Ascending aorta (tissue), 2 donors: ENCODE measurements at places on chromosomes 4 and X.

DNA sequence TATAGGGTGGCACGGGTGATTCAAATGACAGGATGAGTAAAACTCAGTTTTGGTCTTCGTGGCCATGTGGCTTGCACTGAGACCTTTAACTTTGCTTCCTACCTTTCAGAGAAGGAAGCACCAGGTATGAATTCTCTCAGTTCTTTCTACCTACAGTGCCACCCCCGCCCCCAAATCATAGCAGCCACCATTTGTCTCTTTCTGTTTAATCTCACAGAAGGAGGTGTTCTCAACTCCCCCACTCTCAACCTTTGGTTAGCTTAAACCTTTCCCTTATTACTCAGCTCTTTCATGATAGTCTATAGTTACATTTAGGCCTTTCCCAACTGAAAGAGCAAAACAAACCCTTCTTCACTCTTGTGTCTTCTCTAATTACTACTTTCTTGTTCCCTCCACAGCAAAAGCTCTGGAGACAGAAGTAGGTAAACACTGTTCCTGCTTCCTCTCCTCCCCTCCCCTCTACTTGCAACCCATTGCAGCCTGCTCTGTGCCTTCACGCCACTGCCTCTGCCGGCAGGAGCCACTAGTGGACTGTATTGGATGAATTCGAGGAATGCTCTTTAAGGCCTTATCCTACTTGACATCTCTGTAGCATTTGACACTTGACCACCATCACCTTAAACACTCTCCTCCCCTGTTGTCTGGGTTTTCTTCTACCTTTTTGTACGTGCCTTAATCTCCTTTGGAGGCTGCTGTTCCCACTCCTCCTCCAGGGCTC, 123.7 kb downstream of the AFF1 start:
- DNase-seq: no peak

GRCh38 chrX:70172964-70173363, 4.3 kb upstream of the DGAT2L6 start:
- DNase-seq: no peak

DNA sequence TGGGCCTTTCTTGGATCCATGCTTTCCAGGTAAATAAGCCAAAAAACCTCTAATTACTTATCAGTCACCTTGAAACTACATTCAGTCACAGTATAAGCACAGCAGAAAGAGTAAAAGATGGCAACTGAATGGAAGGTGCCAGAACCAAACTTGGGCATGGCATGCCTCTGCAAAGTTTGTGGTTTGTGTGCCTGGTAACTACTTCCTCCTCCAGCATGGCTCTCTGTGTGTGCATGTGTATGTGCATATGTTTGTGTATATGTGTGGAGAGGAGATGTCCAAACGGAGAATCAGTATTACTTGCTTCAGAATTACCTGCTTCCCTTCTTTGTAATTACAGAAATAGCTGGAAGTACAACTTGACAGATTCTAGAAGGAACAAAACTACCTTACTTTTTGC, 67.5 kb downstream of the AGTR2 start:
- no peak for DNase-seq

DNA sequence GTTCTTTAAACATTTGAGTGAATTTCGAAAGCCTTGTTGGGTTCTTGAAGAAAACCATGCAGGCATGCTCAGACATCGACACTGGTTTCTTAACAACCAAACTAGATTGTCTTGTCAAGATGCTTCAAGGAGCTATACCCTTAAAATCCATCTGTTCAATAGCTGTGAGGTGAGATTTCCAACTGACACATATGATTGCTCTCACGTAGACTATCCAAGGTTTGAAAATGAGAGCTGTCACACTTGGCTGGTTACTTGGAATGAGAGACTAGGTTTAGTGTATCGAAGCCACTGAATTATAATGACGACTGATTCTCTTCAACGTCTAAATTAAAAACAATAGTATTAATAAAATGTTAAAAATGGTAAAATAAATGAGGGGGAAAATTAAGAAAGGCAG, 2725.5 kb downstream of the ARAP2 start:
- no peak for DNase-seq

- no peak for DNase-seq
These were observed 53.4 kb downstream of the IRF2 start for GRCh38 chr4:184420881-184421416.

DNA sequence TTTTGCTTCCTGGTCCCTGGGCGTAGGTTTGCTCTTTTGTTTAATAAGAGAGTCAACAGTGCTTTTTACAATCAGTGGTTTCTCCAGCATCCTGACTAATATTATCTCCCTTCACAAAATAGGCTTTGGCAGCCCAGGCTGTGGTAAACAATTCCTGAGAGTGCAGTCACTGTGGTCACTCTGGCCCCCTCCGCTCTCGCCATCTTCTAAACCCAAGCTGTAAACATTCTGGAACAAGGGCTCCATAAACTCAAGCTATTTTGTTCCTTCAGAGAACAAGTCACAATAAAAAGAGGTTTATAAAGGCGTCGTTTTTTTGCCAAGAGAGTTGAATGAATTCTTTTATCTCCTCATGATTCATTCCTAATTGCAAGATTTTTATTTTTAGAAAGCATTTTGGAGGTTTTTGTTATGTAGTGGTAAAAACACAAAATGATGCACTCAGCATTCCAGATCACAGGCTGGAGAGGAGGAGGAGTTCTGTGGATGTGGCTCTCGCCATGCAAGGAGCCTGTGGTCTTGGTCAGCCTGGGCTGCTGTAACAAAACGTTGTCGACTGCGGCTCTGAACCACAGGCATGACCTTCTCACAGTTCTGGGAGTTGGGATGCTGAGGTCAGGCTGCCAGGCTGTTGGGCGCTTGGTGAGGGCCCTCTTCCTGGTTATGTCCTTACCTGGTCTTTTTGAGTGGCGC, 486.4 kb upstream of the FAT1 start:
- no peak for DNase-seq

GRCh38 chr4:87268411-87268810, 48.0 kb upstream of the KLHL8 start:
- no peak for DNase-seq

GRCh38 chrX:31266203-31267076, 194.6 kb upstream of the FTHL17 start:
- no peak for DNase-seq

GRCh38 chr4:13706120-13706519, 78.6 kb upstream of the BOD1L1 start:
- no peak for DNase-seq

DNA sequence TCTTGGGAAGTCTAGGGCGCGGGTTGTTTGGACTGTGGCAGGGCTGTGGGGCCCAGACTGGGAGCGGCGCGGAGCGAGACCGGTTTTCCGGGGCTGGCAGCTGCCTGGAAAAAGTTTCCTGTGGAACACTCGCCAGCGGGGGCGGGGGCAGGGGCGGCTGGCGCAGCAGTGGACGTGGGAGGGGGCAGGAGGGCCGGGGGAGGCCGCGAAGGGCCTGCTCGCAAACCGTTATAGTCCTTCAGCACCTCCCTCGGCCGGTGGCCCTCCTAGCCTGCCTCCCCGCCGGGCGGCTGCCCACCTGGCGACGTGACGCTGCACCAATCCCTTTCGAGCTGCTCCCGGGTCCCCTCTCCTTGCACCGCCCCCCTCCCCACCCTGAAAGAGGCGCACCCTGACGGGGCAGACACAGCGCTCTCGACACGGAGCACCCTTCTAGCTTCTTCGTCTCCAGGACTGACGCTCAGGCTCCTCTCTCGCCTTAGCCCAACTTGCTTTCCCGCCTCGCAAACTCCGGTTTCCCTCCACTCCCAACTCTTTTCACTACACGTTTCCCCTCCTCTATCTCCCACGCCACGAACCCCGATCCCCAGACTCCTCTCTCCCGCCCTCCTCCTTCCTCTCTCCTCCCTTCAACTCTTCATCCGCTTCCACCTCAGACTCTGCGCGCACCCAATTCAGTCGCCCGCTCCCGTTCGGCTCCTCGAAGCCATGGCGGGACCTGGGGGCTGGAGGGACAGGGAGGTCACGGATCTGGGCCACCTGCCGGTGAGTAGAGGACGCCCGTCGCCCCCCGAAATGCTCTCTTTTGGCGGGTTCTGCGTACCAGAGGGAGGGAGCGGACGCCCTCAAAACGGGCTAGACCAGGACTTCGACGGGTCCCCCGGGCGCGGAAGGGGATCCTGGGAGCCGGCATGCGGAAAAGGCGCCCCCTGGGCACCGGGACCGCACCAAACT, at the start of gene NRK:
NRK (plus strand) TSS at position 402 of the 954 bp plus-strand sequence; CDS start at position 709, 307 bp downstream.
- peak; percentile 63 for DNase-seq

- no peak for DNase-seq
These were observed 48.4 kb upstream of the MAP3K15 start for GRCh38 chrX:19563746-19564145.

DNA sequence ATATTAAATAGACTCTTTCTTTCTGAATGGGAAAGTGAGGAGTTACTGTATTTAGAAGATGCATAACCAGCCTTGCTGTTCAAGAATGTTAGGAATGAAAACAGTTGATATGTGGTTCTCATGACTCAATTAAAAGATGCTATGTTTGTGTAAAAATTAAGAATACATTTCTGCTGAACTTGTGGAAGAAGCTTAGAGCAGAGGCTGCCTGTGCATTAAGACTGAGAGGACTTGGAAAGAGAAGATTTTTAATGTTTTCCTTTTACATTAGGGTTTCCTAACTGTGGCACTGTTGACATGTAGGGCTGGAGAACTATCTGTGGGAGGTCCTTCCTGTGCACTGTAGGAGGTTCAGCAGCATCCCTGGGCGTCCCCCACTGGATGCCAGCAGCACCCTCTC, 137.7 kb downstream of the GPR143 start:
- no peak for DNase-seq

GRCh38 chr4:56971383-56971782, 6.0 kb downstream of the NOA1 start:
- no peak for DNase-seq

DNA sequence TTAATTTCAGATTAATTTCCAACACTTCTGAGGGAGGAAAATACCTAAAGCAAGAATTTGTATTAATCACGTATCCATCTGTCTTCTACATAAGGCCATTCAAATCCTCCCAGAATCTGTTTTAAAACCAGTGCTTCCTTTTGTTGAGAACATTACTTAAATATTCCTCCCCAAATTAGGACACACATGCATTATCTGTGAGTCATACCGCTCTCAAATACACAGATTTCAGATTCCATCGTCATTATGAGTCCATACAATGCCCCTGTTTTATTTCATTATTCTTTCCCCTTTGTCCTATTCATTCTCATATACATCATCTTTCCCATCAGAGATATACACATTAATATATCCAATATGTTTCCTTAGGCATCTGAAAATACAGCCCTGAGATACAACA, 57.3 kb upstream of the PRSS12 start:
- DNase-seq: no peak

GRCh38 chrX:13404364-13404763, 84.5 kb upstream of the ATXN3L start:
- no peak for DNase-seq

DNA sequence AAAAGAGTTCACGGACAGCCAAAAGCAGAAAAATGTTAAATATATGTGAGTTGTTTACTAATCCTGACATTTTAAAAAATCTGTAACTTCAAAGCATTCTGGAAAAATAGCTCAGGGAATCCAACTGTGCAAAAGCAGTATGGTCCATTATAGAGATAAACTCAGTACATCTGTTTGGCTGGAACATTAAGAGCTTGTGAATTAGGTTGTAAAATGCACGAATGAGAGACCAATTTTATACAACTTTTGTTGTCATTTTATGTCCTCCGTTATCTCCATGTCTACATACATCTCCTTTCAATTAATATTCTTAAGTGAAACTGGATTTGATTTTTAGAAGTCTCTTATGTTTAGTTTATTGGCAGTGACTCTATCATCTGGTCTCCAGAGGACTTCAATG, 367.0 kb upstream of the ATOH1 start:
- DNase-seq: no peak

- no peak for DNase-seq
These were observed 42.4 kb downstream of the ATOH1 start for GRCh38 chr4:93870876-93871458.

GRCh38 chrX:19968276-19968675, 22.6 kb downstream of the BCLAF3 start:
- DNase-seq: no peak

GRCh38 chr4:16257611-16258010, 31.3 kb upstream of the TAPT1 start:
- no peak for DNase-seq

- DNase-seq: no peak
These were observed 1529.1 kb upstream of the ADGRL3 start for GRCh38 chr4:59671037-59671436.

DNA sequence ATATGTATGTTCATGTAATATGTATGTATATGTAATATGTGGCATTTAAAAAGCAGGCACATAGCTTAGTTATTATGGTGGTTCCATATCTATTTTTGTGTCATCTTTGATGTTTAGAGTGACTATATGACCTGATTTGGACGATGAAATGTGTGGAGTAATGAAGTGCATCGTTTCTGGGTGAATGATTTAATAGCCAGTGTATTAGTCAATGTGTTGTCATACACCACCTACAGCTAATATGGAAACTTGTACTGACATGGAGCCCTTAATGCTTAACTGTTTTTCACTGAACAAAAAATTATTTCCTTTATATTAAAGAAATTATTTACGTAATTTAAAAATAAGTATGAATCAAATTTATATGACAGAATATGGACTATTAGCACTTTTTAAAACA, 292.3 kb upstream of the FSTL5 start:
- DNase-seq: no peak

DNA sequence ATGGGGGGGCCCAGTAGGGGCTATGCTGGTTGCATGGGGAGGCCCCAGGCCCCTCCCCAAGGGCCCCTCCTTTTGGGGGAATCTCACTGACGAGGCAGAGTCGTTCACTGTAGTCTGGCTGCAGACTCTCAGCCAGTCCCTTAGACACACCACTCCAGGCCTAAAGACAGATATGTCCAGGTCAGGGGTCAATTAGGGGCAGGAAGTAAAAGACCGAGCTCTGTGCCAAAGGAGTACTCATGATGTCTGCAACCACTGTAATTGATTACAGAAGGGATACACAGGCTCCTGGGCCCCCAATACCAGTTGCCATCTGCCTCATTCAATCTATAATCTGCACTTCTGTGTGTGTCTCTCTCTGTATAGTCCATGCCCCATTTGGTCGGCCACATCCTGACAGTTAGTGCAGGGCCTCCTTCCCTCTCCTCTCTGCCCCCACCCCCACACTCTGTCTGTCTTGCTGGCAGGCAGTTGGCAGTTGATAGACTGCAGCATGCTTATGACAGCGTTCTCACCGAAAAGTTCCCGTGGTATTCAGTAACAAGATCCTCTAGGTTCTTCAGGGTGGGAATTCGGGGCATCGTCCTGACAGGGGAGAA, 1.3 kb upstream of the CXorf65 start:
- DNase-seq: no peak

GRCh38 chr4:142016031-142016430, 379.6 kb downstream of the IL15 start:
- no peak for DNase-seq

GRCh38 chr4:336893-337142, 796 bp upstream of the ZNF141 start:
- no peak for DNase-seq
